Psoas muscle (tissue), 8 donors: ENCODE measurements at places on chromosomes 13 and 19. TPM values are rescaled to one million over a fixed set of nuclear protein-coding genes. Genes with fewer than 3 reads are reported as not detected.

GRCh38 chr19:18128805-18129204, 24.2 kb upstream of the PIK3R2 start:
- DNase-seq, result no peak

GRCh38 chr19:15629003-15629880, 11.5 kb upstream of the CYP4F3 start:
- DNase-seq, result peak; percentile 74

DNA sequence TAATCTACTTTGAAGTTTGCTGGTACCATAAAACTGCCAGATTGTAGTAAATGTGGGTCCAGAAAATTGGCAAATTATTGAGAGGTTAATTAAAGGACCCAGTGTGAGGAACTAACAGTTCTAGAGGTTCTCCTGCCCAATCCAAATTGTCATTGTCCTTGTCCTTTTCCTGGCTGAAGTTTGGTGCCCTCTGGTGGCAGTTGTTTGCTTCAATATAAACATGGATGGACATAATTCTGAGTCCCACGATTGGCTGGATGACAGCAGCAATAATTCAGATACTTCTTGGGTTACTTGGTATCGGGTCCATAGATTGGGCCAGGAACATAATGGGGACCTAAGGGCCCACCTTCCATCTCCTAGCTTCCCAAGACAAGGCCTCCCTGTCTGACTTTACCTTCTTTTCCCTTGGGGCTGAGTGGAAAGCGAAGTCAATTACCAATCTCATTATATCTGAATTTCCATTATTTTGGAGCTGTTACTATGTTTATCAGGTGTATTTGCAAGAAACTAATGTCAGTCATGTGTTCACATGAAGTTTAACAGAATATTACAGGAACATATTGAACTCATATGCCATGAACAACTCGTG, 33.8 kb upstream of the GARRE1 start:
- peak; percentile 32 for DNase-seq

GRCh38 chr19:7475665-7476064, 13.2 kb downstream of the PEX11G start:
- DNase-seq, result no peak

DNA sequence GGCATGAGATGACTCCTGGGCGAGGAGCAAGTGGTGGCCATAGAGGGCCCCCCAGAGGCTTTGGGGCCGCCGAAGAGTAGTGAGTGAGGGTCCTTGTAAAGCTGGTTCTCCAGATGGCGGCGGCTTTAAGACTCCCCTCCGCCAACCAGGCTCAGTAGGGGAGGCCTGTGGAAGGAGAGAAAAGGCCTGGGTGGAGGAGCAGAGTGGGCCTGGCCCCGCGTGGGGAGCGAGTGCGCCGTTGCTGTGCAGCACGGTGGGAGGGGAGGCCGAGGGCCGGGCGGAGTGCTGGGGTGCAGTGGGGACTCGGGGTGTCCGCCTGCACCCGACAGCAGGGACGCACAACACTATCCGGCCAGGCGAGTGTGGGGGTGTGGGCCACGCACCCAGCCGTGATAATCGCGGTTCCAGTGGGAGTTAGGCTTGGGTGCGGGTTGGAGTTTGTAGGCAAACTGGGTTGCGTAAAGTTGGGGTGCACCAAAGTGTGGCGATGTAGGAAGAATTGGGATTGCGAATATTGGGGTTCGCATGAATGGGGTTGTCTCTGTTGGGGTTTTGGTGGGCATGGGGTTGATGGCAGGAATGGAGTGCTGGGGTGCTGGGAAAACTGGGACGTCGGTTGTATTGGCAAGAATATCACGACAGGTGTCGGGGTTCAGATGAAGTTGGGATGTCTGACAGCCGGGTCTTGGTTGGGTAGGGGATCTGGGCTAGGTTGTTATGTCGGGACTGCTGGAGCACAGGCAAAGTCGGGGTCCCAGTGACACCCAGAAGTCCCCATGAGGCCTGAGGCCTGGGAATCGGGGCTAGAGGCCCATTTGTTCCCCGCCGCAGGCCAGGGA, 687 bp upstream of the CIRBP start:
- DNase-seq, result peak; percentile 46

GRCh38 chr13:19661561-19661960, 28.1 kb downstream of the MPHOSPH8 start:
- DNase-seq, result no peak

GRCh38 chr13:113810640-113811039, 51.6 kb downstream of the TMEM255B start:
- DNase-seq, result no peak

GRCh38 chr13:94172416-94172815, 307.1 kb downstream of the DCT start:
- no peak for DNase-seq

GRCh38 chr13:77460195-77460594, 75.3 kb upstream of the SCEL start:
- no peak for DNase-seq

DNA sequence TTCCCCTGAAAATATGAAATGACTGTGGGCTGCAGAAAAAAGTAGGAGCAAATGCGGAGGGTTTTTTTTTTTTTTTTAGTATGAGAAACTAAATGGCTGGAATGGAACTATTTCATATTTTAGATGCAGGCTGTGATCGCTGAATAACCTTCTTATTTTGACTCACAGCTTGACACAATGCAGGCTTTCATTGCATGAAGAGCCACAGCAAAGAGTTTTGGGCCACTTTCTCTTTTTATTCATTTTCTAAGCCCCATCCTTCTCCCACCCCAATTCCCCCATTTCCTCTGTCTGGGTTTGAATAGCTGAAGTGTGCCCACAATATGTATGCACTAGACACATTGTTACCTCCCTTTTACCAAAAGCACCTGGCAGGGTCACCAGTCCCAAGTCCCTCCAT, 125.9 kb downstream of the COG6 start:
- no peak for DNase-seq

- DNase-seq, result no peak
These were observed 151.0 kb upstream of the TMTC4 start for GRCh38 chr13:100825557-100825956.

DNA sequence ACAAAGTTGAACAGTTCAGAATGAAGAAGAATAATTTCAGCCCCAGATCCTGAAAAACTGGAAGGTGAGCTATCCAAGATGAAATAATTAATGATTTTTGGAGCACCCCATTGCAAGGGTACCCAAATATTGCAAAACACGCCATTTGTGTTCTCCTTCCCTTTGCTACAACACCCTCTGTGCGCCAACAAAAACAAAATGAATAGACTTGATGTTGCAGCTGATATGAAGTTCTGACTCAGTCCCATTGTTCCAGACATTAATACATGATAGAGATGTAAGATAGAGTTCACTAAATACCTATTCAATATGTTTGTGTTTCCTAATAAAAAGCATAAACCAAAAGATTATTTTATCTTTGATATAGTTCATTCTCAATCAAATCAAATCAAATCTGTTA, 287.5 kb upstream of the SOX21 start:
- DNase-seq, result no peak

DNA sequence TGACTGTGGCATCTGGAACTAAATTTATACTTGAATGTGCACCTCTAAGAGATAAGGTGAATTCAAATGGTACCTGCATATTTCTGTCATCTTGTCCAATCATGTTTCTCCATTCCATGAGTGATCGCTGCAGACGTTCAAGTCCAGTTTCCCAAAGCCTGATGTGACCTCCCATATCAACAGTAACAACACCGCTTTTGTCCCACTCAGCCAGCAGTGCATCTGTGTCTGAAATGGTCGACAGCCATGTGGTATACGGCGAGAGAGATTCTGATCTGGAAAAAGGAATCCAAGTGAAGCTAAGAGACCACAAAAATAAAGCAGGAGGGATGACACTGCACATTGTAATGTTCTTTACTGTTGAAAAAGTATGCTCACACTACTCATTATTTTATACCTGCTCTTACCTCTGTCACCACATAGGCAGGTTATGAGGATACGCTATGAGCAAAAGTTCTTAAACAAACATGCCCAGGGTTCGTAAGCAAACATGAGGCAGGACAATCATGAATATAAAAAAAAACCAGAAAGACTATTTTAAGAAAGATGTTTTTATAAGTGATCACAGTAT, 213.6 kb downstream of the RGCC start:
- DNase-seq, result no peak

- no peak for DNase-seq
These were observed 77.6 kb upstream of the STARD13 start for GRCh38 chr13:33362986-33363727.

GRCh38 chr19:2227415-2228156, 8.5 kb downstream of the PLEKHJ1 start:
- no peak for DNase-seq

DNA sequence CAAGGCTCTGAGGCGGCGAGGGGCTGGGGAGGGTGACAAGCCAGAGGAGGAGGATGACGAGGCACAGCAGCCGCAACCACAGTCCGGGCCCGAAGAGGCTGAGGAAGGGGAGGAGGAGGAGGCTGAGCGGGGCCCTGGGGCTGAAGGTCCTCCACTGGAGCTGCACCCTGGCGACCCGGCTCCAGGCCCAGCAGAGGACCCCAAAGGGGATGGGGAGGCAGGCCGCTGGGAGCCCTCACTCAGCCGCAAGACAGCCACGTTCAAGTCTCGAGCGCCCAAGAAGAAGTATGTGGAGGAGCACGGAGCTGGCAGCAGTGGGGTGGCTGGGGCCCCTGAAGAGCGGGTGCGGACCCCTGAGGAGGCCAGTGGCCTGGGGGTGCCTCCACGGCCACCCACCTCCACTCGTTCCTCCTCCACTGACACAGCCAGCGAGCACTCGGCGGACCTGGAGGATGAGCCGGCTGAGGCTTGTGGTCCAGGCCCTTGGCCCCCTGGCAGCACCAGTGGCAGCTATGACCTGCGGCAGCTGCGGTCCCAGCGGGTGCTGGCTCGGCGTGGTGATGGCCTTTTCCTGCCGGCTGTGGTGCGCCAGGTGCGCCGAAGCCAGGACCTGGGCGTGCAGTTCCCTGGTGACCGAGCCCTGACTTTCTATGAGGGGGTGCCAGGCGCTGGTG, 2.9 kb downstream of the CIC start:
- no peak for DNase-seq

GRCh38 chr13:110472904-110473563, 88.5 kb downstream of the RAB20 start:
- peak; percentile 36 for DNase-seq

GRCh38 chr13:87274209-87274819, 396.9 kb upstream of the SLITRK5 start:
- no peak for DNase-seq

DNA sequence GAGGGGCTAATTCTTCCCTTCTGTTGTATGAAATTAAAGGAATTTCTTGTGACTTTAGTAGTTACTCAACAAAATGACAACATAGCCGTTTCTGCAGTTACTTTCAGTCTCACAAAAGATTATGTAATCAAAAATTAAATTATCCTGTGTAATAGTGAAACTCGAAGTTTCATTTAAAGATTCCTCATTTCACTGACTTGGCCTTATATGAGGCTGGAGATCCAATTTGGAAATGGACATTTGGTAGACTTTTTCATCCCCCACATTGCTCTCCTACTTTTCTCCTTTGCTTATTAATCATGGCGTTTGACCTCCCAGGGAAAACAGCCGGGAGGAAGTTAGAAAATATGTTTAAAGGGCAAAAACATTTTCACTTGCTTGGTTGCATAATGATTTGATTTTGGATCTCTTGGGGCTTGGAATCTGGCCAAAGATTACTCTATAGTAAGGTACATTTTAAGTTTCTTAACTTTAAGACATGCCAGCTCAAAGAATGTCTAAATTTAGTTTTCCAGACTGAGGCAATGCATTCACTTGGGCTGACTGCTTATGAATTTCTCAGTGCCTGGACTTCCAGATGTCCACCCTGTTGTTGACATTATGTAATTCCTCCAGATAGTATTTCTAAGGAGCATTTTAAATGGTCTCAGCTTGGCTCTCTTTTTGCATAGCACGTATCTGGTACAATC, 1364.9 kb upstream of the MIR17HG start:
- DNase-seq, result no peak

- DNase-seq, result no peak
These were observed 114.9 kb upstream of the SOX1 start for GRCh38 chr13:111952032-111952431.

TEX29 gene
- 0.64 TPM for total RNA-seq

TMEM86B gene
- 2.4 TPM for total RNA-seq

FFAR3 gene
- 0.22 TPM for total RNA-seq

ETV2 gene
- total RNA-seq, result not detected

NBEA gene
- total RNA-seq, result 1.2 TPM

IL12RB1 gene
- total RNA-seq, result 0.53 TPM

C1QTNF9 gene
- 0.44 TPM for total RNA-seq

GPATCH1 gene
- total RNA-seq, result 7.0 TPM

KLK4 gene
- total RNA-seq, result not detected

NLRP9 gene
- not detected for total RNA-seq

POLR1G gene
- 8.0 TPM for total RNA-seq

PNMA8B gene
- 0.17 TPM for total RNA-seq

KIR2DL3 gene
- not detected for total RNA-seq

CD33 gene
- total RNA-seq, result 2.1 TPM

TEX101 gene
- total RNA-seq, result not detected
